ENCODE measurements at places on chromosomes 3 and 15.

DNA sequence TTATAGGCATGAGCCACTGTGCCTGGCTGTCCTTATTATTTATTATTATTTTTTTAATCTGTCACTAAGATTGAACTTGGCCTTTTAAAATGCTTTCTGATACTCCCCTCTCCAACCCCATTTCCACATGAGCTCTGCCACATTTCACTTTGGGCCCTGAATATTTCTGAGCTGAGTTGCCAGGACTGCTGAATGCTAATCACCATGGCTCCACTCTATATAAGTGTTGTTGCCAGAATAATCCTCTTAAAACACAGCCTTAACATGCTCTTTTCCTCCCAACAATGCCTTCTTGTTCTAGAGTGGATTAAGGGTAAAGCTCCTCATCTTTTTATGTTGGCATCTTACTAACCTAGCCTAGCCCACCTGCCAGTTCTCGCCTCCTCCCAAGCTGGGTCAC lies 124.4 kb downstream of the PDZRN3 start:
- DNase-seq = no peak

DNA sequence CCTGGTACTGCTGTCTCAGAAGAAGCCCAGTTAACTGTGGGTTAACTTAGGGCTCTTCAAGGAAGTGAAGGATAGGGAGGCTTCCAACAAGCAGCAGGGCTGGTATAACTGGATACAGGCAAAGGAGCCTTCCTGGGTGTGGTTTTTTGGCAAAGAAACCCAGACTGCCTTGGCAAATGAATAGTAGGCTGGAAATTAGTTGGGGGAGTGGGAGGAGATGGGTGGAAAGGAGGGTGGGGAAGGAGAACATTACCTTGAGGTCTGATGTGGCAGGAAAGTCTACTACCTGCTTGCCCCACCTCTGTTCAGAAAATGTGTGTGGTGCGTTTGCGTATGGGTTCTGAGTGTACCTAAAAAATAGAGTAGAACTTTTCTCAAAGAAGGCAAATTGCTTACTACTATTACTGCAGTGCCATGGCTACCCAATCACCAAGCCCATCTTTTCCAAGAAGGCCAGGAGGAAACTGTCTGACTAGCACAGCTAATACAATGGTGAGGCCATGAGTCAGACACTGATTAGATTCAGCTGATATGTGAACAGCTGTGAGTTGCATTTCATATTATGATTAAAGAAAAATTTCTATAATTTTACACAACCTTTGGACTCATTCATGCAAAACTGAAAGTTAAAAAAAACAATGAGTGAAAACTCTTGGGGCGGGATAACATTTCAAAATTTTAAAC lies 55.2 kb downstream of the SPTSSB start:
- no peak for DNase-seq

- no peak for DNase-seq
These were observed 18.3 kb downstream of the CALML4 start for GRCh38 chr15:68186671-68187397.

GRCh38 chr3:108255131-108255530 lies 32.9 kb upstream of the IFT57 start:
- no peak for DNase-seq

DNA sequence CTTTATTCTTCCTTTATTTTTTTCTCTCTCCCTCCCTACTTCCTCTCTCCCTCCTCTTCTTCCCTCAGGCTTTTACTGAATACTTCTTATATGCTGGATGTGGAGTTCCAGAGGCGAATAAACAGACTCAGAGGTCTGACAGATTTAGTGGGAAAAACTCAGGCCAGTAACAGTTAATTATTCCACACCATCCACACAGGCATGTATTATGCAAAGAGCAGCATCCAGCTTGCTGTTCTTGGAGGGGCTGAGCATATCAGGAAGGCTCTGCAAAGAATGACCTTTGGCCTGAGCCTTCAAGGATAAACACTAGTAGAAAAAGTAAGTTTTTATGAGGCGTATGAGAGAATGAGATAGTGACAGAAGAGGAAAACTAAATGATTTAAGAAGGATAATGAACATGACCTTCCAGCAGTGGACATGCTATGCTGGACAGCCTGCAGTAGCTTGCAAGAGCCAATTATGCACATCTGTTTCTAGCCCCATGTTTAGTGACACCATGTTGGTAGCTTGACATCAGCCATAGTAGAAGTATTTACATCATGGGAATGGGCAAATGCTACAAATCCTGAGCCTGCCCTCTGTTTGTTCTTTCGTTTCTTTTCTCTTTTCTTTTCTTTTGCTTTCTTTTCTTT lies 387.4 kb downstream of the EPHB1 start:
- DNase-seq = no peak

DNA sequence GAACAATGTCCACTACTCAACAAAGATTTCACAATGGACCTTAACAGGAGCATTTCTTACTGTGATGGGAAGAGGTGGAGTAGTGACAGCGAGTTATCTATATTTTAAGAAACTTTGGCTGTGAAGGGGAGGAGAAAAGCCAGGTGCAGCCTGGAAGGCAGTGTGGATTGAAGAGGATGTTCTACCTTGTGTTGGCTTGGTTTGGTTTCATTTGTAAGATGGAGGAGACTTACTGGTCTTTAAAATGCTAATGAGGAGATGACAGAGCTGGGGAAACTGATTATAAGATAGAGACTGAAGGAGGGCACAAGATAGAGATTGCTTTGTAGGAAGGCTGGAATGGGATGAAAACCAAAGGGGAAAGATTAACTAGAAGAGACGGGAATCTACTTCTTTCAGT lies 59.4 kb downstream of the PLOD2 start:
- no peak for DNase-seq

GRCh38 chr3:47273564-47273963 lies 9.0 kb downstream of the KIF9 start:
- DNase-seq = no peak

- no peak for DNase-seq
These were observed 222.8 kb upstream of the TLE3 start for GRCh38 chr15:70320482-70320881.
